ENCODE measurements at places on chromosomes 13 and 19.
A peak's percentile ranks its signal among the peaks of the same experiment; 100 is the strongest.

DNA sequence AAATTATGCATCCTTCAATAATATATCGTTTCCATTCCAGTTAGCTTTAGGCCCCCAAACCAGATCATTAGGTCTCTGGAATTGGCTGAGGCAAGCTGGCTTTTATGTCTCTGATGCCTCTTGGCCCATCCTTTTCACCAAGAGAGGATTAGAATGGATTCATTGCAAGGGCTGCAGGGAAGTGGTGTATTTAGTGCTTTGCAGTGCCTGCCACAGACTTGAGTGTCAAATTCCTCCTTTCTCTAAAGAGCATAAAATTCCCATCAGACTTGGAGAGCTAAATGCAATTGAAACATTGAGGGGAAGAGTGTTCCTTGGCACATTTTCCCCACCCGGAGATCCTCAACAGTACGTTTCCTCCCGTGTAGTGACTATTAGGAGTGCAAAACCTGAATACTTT is 302.6 kb downstream of the ATP8A2 start:
- peak; percentile 50 for DNase-seq

GRCh38 chr19:4373601-4374497 is 26.5 kb downstream of the SH3GL1 start:
- no peak for DNase-seq

DNA sequence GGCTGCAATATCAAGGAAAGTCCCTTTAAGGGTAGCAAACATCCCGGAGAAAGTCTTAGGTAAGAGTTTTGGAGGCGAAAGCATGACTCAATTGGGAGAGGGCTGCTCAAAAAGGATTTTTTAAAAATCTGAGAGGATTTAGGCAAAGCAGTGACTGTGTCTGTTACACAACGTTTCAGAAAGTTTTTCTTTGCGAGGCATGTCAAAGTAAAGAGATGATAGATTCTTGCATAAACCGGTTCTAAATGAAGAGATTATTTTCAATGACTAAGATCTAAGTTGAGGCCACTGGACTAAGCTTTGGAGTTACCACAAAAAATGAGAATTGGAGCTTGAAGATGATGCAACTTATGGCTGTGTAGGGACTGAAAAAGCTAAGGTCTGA is 43.7 kb upstream of the ENOX1 start:
- no peak for DNase-seq

DNA sequence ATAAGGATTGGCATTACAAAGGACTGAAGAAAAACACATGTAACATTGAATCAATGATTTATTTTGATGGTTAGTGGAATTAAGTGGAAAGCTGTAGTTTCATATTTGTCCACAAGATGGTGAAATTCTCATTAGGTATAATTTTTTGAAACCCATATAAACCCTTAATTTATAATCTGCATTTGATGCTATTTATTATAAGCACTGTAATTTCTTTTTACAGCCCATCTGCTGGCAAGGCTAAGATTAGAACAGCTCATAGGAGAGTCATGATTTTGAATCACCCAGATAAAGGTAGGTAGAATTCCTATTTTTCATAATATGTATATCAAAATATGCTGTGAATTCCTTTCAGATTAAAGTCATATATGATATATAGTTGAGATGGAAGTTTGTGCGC is 62.2 kb downstream of the DNAJC15 start:
- DNase-seq: no peak

GRCh38 chr19:10269333-10270179 is 1.4 kb upstream of the ICAM1 start:
- DNase-seq: peak; percentile 53

DNA sequence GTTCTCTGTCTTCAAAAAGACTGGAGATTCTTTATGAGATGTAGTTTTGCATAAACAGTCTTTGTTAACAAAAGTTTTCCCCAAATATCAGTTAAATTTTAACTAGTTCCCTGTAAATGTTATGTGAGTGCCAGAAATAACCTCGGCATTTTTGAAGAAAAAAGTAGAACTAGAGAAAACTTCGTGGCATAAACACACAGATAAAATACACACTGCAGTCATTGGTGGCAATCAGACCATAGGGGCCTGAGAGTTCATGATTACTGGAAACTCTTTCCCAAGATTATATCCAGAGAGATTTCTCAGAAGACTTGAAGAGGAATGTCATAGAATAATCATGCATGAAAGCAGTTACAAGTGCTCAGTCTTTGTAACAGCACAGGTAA is 190.0 kb downstream of the MZT1 start:
- no peak for DNase-seq

DNA sequence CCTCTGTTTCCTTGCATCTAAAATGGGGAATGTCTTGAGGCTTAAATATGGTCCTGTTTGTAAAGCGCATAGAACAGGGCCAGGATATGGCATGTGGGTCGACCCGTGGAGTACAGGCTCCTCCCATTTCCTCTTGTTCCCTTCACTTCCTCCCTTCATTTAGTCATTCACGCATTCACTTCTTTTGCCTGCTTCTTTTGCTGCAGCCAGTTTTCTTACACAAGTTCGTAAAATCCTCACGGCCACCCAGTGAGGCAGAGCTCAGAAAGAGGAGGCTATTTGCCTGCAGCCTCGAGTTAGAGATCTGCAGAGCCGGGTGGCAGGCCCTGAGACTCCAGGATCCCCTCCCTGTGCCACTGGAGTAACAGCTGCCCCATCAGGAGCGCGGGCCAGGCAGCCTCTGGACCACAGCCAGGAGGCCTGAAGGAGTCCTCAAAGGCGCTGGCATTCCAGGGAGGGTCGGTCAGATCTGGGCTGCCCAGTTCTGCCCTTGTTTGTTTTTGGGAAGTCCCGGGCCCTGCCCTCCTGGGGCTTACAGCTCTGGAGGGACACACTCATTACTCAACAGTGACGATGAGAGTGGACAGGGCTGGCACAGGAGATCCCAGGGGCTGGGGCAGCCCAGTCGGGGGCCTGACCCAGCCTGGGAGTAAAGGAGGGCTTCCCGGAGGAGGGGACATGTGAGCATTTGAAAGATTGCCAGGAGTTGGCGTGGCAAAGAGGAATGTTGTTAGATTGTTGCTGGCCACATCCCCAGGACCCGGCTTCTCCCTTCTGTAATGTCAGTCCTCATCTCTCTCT is 4.6 kb downstream of the PPP5C start:
- DNase-seq: no peak

- DNase-seq: no peak
Measured at GRCh38 chr13:80530191-80530590, 189.3 kb upstream of the SPRY2 start.

DNA sequence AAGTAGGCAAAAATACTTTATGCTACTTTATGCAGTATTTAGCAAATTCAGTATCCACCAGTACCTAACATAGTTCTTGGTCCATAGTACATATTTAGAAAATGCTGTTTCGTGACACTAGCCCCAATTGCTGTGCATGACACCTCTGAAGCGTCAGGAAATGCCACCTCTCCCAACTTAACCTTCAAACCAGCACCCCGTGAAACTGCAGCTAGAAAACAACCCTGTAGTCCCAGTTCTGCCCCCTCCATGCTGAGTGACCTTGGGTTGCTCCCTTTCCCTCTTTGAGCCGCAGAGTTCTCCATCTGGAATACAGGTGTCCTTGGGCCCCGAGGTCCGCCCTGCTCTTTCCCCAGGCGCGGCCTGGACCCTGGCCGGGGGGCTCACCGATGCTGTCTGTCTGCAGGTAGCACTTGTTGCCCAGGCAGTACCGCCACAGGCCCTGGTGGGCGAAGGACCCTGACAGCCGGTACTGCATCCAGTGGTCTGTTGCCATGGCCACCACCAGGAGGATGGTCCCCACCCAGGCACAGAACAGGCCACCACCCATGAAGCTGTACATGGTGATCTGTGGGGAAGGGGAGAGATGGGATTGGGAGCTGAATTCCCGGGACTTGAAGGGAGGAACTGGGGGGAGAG is 773 bp downstream of the LIM2 start:
- no peak for DNase-seq

DNA sequence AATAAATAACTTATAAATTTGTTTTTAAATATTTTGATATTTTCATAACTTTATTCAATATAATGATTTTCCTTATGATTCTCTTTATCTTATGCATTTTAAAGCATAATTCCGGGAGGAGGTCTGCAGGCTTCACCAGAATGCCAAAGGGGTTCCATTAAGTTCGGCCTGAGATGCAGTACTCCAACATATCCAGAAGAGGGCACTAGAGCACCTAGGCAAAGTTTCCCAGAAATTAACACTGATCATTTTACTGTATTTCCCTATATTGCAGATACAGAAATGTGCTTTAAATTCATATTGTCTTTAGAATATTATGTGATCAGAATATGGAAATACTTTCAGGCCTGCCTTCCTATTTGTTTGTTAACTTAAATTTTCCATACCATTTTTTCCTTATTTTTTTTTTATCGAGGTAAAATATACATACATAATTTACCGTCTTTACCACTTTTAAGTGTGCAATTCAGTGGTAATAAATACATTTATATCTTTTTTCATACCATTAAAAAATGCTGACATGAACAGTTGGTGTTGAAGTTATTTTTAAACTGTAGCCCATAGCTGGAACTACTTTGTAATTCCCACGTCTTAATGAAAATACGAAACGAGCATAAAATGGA is 58.9 kb upstream of the TM9SF2 start:
- DNase-seq: peak; percentile 78

GRCh38 chr19:48170817-48171347 is 402 bp downstream of the ZSWIM9 start:
- peak; percentile 50 for DNase-seq

DNA sequence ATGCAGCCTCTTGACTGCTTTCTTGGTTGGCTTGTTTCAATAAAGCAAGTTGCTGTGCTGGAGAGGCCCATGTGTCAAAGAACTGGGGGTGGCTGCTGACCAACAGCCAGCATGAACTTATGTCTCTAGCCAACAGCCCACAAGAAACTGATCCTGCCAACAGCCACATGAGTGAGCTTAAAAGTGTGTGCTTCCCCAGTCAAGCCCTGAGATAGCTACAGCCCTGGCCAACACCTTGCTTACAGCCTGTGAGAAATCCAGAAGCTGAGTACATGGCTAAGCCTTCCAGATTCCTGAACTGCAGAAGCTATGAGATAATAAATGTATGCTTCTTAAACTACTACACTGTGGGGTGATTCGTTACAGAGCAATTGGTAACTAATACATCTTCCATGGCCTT is 38.9 kb upstream of the IPO5 start:
- DNase-seq: no peak

DNA sequence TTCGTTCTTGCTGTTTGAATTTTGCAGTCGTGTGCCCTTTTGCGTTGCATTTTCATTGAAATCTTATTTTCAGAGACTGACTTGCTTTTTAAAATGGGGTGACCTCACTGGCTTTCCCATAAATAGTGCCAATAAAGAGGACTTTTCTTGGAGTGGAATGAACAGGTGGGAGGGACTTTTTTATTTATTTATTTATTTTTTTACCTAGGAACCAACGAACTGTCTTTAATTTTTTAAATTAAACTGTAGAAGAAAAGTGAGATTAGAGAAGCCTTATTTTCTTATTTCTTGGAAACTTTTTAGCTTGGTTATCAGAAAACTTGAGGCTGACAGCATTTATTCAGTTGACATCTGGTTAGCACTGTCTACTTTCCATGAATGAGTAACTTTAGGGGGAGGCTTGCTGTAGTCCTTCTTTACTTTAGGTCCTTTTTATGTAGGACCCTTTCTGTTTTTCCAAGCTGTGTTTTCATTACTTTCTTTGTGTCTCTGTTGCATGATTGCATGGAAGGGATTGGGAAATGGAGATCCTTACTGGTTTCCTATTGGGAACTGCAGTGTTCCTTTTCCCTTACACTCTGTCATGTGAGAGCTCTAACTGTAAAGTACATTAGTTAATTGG is 1.7 kb downstream of the SLAIN1 start:
- DNase-seq: no peak

GRCh38 chr19:10744253-10744798 is 26.4 kb downstream of the DNM2 start:
- DNase-seq: no peak

- DNase-seq: no peak
Measured at GRCh38 chr19:17406046-17406886, 836 bp upstream of the BST2 start.

DNA sequence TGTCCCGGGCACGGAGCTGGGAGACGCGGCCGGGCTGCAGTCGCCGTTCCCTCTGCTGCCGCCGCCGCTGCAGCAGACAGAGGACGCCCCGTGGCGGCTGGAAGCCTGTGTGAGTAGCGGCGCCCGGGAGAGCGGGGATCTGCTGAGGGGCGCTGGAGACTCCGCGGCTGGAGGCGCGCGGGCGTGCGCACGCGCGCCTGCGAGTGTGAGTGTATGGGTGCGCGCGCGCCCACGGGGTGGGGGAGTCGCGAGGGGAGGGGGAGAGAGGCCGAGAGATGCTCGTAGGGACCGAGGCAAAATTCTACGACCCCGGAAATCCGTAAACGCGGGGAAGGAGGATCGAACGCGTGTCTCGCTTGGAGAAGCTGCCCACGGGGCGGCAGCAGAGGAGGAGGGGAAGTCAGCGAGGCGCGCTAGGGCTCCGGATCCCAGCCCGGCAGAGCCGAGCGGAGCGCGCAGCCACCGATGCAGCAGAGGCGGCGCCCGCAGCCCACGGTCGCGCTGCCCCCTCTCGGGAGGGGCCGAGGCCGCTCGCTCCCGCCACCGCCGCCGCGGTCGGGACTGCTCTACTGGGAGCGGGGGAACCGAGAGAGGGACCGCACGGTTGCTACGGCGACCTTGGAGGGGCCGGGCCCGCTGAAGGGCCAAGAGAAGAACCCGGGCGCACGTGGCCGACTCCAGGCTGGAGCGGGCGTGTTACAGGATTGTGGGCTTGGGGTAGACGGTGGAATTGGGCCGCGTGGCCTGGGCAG is at the start of gene ENOX1:
ENOX1 (minus strand) TSS at position 207 of the 752 bp plus-strand sequence.
- DNase-seq: peak; percentile 82

DNA sequence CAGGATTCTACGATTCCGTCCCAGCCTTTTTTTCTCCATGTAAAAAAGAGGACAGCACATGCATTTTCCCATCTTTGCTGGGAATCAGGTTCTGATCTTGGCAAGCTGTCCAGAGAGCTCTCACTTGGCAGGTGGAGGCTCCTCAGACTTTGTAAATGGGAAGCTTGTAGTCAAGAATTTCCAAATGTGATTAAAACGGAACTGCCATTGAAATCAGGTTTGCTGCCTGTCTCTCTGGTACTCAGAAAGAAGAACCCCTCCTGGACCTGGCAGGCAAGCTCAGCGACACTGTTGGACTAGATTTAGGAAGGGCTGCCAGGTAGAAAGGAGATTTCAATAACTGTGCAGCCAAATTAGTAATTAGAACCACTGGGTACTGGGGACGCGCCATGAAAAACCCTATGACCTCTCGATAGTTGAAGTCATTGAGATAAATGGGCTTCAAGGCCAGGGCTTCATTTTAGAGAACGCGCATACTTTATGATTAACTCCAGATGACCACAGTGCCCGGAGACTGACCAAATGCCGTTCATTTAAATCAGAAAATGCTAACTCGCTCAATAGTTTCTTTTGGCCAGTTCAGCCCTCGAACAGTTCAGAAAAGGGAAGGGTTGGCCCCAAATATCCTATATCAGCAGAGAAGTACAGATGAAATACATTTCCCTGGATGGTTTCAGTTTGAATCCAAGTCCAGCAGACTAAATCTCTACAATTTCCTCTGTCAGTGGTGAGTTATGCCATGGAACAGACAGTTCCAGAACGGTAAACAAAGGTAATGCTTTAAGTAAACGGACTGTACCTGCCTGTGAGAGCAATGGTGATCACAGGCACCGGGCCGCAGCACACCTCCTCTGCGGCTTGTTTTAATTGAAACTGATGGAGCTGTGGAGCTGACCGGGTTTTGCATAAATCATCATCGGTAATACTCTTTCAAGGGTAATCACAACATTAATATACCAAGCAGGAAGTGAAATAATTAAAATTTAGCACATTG is 517.4 kb downstream of the RFC3 start:
- DNase-seq: no peak

GRCh38 chr19:532561-533363 is 1.2 kb downstream of the CDC34 start:
- DNase-seq: peak; percentile 69
